Pons (tissue), 1 donor: ENCODE measurements at places on chromosomes 3 and 15.

DNA sequence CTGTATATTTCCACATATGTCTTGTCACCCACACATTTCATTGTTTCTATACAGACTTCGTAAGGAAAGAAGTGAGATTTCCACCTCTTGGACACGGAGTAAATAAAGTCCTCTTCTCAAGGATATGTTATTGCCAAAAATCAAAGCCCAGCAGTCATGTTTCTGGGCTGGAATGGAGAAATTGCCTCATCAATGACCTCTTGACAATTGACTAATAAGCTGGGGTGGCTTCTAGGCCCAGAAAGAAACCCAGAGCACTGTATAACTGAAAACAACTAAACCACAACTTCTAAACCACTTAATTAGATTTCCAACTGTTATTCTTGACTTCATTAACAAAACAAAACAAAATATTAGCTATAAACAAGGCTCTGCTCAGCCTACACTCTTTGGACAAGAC is 56.4 kb upstream of the SLC24A5 start:
- DNase-seq: no peak

DNA sequence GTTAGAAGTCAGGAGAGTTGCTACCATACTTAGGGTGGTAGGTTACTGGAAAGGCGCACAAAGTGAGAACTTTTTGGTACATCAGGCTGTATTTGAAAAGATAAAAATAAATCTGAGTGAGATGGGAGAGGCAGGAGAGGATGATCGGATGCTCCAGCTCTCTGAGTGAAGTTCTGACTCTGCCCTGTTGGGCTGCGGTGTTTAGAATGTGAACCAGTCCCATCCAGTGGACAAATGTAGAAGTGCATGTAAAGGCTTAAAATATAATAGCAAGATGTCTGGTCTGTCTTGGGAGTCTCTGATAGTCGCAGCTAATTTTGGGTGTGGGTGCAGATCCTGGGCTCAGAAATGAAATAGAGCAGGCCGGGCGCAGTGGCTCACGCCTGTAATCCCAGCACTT is 30.4 kb downstream of the ACKR2 start:
- DNase-seq: peak; percentile 88

- DNase-seq: no peak
Observed at GRCh38 chr3:18046131-18046915, 303.9 kb upstream of the TBC1D5 start.

DNA sequence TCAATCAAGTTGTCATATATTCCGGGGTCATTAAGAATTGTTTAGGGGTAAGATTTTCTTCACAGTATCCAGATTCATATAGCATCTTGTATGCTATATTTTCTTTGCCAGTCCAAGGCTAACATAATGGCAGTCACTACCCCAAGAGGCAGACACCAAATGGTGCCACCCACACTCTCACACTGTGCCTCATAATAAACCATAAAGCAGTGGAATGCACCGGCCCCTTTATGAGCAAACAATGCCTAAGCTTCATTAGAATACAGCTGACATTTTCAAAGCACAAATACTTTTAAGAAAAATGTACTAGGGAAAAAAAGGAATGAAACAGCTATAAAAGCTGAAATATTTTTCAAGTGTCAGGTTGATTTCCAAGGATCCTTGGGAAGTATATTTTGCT is 121.6 kb downstream of the TFDP2 start:
- peak; percentile 40 for DNase-seq

DNA sequence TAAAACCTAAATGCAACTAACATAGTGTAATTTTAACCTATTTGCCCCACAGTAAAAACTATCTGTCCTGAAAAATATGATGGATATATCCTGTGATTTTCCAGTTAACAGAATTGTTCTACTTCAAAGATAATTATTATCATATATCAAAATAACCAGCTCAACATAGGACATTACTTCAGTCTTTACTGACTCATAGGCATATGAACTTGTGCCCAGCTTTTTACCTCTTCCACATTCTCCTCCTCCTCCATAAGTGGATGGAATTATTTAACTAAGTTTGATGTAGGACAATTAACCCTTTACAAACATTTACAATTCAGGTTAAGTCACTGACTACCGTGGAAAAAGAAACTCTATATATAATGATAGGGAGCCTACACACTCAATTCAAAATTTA is 22.9 kb upstream of the USF3 start:
- no peak for DNase-seq

DNA sequence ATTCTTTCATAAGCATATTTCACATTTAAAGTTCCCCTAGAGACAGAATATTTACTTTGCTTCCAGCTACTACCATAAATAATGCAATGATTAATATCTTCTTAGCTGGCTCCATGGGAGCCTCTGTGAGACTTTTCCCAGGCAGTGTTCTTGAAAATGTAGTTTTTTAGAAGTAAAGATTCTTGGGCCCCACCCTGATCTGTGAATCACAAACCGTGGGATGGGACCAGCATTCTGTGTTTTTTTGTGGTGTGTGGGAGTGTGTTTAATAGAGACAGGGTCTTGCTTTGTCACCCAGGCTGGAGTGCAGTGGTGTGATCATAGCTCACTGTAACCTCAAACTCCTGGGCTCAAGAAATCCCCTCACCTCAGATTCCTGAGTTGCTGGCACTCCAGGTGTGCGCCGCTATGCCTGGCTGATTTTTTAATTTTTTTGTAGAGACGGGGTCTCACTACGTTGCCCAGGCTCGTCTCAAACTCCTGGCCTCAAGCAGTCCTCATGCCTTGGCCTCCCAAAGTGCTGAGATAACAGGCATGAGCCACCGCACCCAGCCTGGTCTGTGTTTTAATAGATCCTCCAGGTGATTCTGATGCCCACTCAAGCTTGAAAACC is 83.0 kb downstream of the KLHL25 start:
- DNase-seq: no peak

DNA sequence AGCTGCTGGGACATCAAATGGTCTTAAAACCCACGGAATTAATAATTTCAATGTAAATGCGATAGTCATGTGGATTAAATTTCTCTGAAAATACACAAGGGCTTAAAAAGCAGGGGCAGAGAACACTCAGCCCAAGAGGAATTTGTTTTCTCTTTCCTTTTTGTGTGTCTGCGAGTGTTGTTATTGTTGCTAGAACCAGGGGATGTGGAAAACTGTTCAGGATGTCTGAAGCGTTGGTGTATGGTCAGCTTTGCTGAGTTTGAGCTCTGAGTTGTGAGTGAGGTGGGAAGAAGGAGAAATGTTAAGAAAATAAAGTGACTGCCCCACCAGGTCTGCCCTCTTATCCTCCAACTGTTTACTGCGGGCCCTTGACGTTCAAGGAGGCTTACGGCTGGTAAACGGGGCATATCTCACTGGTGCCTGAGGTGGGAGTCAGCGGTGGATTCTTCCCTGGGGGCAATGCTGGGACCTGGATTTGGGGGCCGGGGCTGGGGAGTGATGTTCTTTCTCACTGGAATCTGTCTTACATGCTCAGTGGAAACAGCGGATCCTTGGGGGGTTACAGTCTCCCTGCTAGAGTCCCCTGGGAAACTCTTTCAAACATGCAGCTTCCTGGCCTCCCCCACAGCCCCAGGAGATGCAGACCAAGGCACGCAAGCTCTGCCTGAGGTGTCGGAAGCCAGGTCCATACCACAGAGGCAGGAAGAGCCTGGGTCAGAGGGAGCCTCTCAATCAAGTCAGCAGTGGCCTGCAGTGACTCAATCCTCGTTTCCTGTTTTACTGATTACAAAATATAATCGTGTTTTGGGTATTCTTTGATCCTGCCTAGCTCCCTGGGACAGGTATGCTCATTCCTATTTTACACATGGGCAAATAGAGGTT is 41.8 kb downstream of the ITGA11 start:
- no peak for DNase-seq

- no peak for DNase-seq
Observed at GRCh38 chr15:92992720-92993119, 92.6 kb downstream of the CHD2 start.

DNA sequence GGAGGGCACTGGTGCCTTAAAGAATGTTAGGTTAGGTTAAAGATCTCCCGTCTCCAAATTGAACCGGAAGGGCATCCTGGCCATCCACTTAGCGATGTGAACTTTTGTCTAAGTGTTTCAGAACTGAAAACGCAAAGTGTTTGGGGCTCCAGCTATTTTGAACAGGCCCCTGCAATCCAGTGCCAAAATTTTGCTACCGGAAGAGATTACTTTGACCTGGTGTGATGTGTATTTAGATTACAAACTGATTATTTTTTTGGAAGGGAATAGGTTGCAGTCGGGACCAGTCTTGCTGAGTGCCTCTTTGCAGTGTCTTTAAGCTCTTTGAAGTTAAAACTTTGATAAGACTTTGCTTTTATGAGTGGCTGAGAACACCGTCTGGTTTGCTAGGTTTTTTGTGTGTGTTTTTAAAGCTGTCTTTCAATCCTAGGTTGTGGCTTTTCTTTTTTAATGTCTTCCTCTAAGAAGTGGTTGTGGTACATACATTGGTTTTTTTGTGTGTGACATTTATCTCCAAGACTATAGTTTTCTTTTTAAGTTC is 179.6 kb downstream of the OR4M2 start:
- DNase-seq: no peak

DNA sequence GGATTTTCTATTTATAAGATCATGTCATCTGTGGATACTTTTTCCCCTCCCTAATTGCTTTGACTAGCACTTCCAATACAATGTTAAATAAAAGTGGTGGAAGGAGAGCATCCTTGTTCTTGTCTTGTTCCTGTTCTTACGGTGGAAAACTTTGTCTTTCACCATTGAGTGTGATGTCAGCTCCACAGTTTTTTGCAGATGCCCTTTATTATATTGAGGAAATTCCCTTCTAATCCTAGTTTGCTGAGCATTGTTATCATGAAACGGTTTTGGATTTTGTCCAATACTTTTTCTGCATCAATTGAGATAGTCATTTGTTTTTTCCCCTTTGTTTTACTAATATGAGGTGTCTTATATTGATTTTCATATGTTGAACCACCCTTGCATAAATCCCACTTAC is 19.9 kb upstream of the IL20RB start:
- no peak for DNase-seq

DNA sequence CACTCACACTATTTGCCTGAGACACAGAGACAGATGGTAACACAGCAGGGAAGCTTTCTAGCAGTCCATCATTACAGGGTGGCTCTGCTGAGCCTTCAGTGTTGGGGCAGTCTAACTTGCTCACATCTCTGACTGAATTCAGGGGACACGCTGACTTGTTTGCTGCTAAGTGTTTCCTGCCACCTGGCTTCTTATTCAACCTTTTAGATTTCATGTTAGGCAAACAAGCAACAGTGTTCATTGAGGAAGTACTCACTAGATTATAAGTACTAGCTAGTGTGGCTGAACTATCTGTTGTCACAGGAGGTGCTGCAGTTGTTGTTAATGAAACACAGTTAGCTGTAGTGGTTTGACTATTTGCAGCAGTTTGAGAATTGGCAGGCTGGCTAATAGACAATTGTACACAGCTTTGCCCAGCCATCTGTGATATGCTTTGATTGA is 37.3 kb downstream of the USF3 start:
- DNase-seq: peak; percentile 27

- no peak for DNase-seq
Observed at GRCh38 chr3:197953881-197954280, 3.9 kb downstream of the RPL35A start.
